ENCODE measurements at places on chromosomes 7 and 10.
A peak's percentile ranks its signal among the peaks of the same experiment; 100 is the strongest.

DNA sequence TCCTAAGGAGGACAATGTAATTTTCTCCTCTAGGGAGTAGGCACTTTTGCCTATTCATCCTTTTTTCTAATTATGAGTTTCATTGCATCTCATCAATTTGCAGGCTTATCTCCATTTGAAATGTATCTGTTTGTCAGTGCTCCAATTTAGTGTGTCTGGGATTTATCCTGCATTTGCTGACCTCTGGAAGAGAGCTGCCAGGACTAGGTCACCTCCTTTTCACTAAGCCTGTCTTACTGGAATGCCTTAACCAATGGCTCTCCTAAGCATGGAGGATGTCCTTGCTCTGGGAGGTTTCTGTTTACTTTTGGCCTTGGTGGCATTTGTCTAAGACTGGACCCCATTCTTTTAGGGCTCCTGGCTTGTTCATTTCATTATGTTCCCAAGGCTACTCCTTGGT is 261.5 kb downstream of the NEBL start:
- no peak for DNase-seq

DNA sequence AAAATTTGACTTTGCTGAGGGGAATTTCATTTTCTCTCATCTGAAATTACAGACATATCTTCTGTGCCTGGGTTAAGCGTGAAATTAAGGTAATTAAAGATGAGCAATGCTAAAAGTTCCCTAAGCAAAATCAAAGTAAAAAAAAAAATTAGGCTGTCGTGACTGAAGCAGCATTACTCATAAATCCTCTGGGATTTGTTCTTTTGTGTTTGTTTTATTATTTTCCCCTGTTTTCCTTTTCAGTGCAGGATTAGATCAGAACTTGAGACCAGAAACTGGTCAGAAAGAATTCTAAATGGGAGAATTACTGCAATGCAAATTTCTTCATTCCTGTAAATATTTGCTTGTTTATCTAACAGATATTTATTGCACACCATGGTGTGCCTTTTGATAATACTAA is 141.4 kb upstream of the BET1 start:
- DNase-seq: no peak

DNA sequence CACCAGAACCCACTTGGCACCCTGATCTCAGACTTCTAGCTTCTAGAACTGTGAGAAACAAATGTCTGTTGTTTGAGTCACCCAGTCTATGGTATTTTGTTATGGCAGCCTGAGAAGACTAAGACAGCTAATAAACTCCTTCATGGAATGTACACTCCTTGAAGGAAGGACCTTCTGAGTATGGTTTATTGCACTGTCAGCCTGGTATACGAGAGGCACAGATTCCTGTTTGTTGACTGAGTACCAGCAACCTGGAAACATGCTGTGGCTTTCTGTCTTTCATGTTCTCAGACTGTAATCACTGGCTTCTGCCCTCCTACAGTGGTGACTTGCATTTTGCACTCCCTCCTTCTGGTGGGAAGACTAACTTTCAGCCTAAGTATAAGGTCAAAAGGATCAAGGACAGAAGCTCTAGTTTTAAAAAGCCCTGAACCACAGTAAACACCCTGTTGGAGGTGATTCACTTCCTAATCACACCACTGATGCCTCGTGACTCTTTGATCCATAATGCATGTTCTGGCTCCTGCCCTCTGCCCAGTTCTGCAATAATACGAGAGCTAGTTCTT is 319.0 kb upstream of the NPSR1 start:
- DNase-seq: no peak

GRCh38 chr10:72081772-72082590 is 6.4 kb downstream of the SPOCK2 start:
- no peak for DNase-seq

- no peak for DNase-seq
These were observed 1.4 kb downstream of the FXYD4 start for GRCh38 chr10:43372765-43373361.

GRCh38 chr10:77799352-77799751 is 127.2 kb downstream of the DLG5 start:
- no peak for DNase-seq

GRCh38 chr7:130065500-130066152 is 4.7 kb upstream of the KLHDC10 start:
- DNase-seq: no peak

DNA sequence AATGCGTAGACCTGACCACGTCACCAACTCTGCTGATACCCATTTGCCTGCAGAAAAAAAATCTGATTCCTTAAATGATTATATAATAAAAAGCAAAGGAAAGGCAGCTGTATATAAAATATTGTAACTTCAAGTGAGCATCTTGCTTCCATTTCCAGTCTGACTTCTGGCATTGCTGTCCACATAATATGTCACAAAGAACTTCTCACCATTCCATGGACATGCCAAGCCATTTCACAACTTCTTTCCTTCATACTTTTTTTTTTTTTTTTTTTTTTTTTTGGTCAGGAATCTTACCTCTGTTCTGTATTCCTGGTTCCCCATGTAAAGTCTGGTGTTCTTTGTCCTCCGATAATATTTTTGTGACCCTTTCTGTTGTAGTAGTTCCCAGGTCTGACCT is 165.5 kb downstream of the SND1 start:
- no peak for DNase-seq

DNA sequence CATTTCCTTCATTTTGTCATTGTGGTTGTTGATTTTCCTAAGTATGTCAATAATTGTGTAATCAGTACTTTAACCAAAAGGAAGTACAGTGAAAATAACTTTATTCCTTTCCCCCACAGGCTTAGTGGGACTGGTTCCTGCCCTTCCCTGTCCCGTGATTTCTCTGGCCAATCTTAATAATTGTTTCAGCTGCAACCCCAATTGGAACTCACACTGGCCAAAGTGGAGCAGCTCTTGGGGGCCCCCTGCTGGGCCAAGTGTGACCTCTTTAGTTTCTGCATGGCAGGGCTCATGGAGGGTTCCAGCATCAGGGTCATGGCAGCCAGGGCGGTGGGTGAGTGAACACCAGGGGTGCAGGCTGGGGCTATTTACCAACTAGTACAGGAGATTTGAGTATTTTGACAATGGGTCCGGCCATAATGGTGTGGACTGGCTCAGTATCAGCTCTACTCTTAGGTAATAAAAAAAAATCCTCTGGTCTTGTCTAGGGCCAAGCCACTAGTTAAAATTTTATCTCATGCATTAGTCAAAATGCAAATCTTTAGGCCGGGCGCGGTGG is 31.7 kb downstream of the CYCS start:
- peak; percentile 96 for DNase-seq

DNA sequence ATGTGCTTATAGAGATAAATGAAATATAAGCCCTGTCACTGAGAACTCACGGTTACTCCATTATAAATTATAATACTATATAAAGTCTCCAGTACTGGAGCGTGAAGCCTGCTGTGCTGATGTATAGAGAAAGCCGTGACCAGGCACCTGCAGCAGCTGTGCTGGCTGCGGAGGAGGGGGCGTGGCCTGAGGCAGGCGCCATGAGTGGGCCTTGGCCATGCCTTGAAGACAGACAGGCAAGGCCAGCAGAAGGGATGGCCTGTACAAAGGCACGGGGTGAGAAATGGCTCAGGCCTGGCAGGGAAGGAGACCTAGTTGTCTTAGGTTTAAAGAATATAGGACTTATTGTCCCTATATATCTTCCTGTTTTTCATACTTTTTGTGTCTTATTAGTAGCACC is 218.5 kb upstream of the STK17A start:
- DNase-seq: no peak

DNA sequence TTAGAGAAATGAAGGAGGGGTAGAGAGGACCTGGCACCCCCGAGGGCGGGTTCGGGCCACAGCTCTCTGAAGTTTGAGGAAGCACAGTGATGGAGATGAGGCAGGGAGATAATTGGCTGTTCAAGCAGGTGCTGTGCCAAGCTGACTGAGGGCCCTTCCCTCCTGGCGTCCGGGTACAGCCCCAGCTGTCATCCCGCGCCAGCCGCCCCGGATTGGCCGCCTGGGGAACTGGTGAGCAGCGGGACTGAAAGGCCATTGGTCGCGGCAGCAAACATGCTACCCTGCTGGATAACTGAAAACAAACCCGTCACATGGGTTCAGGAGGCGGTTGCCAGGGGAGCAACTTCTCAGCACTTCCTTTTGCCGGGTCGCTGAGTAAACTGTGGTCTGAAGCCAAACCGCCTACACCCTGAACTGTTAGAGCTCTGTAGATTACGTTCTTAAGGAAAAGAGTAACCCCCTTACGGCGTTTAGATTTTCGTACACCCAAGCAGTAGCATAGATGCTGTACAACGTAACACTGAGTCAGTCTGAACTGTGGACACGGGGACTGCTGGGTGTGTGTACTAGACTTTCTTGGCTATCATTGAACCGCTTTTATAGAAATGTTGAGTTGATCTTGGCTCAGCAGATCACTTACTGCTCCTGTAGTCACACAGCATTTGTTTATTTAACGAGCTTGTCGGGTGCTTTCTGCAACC is 1.3 kb downstream of the INSIG1 start:
- peak; percentile 99 for DNase-seq

DNA sequence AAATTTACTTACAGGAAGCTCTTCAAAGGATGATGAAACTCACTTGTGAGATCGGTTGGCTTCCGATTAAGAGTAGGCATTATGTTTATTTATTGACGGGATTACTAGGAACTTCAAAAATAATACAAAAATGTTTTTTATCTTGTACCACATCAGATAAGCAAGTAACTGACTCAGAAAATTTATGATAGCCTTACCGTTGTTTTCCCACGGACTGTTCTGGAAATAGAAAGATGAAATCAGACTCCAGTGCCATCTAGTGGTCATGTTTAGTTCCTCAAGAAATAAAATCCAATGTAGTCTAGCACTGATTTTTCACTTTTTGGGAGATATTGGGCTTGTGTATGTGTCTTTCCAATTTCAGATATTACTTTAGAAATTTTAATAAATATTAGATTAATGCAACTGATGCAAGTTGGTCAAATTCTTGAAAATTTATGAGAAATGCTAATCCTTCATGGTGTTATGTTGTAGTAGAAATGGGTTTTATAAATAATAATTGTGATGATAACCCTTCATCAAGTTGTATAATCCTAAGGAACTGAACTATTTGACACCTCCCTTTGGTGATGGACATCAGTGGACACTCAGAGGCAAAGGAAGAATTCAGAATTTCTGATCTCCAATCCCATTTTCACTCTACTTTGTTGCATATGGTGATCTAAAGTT is 168.8 kb downstream of the TMEM26 start:
- peak; percentile 66 for DNase-seq

GRCh38 chr10:49076319-49076718 is 39.0 kb downstream of the VSTM4 start:
- no peak for DNase-seq

DNA sequence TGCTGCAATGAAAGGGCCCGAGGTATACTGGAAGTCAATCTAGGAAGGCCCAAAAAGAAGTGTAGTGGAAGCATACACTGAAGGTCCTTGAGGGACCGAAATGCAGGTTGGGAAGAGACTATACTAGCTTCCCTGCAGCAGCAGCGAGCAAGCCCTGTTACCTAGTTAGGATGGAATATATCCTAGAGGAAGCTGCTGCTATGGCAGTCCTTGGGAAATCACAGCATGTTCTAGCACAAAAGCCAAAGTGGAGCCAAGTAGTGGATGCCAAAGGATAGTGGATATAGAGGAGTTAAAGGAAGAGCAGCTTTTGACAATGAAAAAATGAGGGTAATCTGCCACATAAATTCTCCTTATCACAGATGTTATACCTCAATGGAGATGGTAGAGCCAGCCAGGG is 123.8 kb upstream of the STARD3NL start:
- DNase-seq: no peak

- DNase-seq: no peak
These were observed 218.5 kb downstream of the PLXDC2 start for GRCh38 chr10:20034732-20035131.

DNA sequence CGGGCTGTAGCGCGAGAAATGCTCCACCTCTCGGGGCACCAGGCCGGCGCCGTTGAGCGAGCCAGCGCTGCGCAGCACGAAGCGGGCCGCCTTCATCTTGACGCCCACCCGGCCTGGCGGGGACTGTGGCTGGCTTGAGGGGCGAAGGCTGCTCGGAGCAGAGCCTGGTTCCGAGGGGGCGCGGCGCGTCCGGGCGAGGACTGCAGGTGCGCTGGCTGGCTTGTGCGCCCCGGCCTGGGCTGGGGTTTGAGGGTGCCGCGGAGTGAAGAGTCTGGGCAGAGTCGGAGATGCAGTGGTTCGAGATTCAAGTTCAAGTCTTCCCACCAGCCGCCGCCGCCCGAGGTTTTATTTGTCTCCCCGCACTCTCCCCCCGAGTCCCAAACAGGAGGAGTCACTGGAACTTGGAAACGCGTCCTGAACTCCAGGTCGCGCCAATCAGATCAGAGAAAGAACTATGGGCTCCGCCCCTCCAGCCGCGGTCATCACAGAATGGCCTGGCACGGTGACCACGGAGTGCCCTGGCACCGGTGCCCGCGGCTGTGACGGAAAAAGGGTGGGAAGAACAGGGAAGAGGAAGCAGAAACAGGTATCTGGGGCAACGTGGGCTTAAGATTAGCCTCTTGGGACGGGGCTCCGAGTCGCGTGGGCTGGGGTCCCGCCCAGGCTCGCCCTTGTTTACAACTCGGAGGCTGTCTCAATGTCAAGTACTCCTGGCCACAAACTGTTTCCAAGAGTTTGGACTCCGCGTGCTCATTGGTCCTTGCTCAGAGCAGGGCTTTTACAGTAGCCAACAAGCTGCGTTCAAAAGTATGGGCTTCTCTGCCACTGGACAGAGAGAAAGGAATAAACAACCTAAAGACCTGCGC is at the start of gene PDK4:
PDK4 (minus strand) TSS at position 319 of the 866 bp plus-strand sequence; CDS start at position 96, 223 bp downstream.
- no peak for DNase-seq

GRCh38 chr7:114802632-114803031 is 119.3 kb upstream of the MDFIC start:
- no peak for DNase-seq

DNA sequence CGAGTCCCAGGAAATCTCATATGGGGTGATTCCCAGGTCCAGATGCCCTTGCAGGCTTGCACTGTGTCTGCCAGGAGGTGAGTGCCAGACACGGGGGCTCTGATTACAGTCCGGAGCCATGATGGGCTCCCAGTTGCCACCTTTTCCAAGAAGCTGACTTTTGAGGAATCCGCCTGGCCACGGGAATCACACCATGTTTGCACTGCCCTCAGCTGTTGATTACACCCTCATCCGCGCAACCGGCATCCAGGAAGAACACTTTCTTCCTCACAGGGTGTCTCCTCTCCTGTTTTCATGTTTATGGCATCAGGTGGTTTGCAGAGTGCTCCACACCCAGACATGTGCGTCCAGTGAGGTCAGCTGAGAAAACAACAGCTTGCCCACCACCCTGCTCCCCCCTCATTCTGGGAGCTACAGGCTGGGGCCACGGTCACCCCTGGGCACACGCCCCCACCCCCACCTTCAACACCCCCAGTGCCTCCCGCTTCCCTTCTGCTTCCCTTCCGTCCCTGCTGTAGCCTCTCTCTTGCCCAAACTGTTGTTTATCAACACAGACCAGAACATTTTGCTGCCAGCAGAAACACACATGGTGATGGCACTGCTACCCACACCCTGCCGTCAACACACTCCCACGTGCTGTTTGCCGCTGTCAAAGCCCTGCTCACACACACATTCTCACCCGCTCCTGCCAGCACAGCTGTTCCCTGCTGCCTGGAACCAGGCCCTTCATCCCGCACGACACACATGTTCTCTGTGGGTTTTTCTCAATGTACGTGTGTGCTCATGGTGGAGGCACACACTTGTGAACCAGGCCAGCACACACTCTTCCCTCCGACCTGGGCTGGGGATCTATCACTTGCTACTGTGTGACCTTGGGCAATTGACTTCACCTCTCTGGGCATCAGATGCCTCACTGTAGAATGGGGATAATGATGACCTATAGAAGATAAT is 35.8 kb downstream of the DDIT4 start:
- no peak for DNase-seq

Measured in NAMALWA (cell line).